ENCODE measurements at places on chromosomes 7 and 10. TPM values are rescaled to one million over a fixed set of nuclear protein-coding genes. Genes with fewer than 3 reads are reported as not detected.

FBXO24 gene
- total RNA-seq: 0.74 TPM

TAS2R4 gene
- total RNA-seq: 0.85 TPM

MACC1 gene
- total RNA-seq: under 0.01 TPM

FOXI2 gene
- not detected for total RNA-seq

PLXNA4 gene
- 12.5 TPM for total RNA-seq

CADPS2 gene
- 115 TPM for total RNA-seq

POLD2 gene
- 130 TPM for total RNA-seq

ADGRA1 gene
- total RNA-seq: not detected

SHOC2 gene
- 50.5 TPM for total RNA-seq

TSPAN14 gene
- total RNA-seq: 88.0 TPM

MCM10 gene
- 11.5 TPM for total RNA-seq

ZPBP gene
- total RNA-seq: not detected

IDI2 gene
- not detected for total RNA-seq

CALML5 gene
- not detected for total RNA-seq

Data from pulmonary artery endothelial cell (primary cell).